ENCODE measurements at places on chromosomes 3 and 15.

DNA sequence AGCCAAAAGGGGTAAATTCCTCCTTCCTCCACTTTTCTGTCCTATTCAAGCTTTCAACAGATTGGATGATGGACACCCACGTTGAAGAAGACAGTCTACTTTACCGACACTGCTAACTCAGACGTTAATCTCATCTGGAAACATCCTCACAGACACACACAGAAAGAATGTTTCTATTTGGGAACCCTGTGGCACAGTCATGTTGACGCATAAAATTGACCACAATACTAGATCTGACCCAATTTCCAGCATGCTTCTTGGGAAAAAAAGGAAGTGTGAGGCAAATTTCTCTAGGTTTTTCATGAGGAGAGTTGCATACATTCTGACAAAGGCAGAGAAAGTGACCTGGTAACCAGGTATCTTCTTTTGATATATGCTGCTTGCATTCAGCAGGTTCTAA is 594.1 kb downstream of the FGF12 start:
- DNase-seq, result no peak

DNA sequence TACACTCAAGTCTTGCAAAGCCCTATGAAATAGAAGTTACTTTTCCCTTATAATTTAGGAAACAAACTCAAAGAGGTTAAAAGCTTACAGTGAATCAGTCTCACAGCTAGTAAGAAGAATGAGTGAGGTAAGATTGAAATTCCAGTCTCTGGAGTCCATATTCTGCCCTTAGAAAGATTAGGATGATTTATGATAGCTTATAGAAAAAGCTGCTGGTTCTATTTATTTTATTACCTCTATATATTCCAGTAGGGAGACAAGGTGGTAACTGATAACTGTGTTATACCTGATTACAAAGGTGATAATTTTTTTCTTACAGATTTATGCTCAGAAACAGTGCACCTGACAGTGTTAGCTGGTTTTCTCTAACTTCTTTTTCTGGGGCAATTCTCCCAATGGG is 34.1 kb upstream of the SPESP1 start:
- no peak for DNase-seq

- DNase-seq, result no peak
Observed at GRCh38 chr3:41198526-41198925, 779 bp upstream of the CTNNB1 start.

GRCh38 chr3:142216321-142216720 is 9.1 kb downstream of the GK5 start:
- no peak for DNase-seq

DNA sequence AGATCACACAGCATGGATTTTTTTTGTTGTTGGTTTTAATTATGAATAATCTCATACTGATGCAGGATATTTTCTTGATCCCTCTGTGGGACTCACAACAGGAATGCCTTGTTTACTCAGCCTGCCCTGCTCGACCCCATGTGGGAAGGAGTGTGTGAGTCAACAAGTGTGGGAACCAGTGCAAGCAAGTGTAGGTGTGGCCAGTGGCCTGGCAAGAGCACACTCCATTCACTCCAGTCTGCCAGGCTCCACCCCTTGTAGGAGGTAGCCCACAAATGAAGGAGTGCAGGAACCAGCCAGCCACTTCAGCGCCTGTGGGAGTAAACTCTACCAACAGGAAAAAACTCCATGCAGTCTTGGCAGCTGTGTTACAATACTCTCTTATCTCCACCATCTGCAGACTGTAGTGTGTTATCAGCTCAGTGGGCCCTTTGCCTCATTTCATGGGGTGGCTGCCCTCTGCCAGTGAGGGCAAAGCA is 393.6 kb downstream of the OTOL1 start:
- DNase-seq, result peak; percentile 95

GRCh38 chr15:45704329-45705249 is 69.8 kb downstream of the SQOR start:
- no peak for DNase-seq

GRCh38 chr15:96501362-96501761 is 170.9 kb downstream of the NR2F2 start:
- no peak for DNase-seq

GRCh38 chr3:162534431-162534830 is 1037.8 kb downstream of the OTOL1 start:
- DNase-seq, result no peak

DNA sequence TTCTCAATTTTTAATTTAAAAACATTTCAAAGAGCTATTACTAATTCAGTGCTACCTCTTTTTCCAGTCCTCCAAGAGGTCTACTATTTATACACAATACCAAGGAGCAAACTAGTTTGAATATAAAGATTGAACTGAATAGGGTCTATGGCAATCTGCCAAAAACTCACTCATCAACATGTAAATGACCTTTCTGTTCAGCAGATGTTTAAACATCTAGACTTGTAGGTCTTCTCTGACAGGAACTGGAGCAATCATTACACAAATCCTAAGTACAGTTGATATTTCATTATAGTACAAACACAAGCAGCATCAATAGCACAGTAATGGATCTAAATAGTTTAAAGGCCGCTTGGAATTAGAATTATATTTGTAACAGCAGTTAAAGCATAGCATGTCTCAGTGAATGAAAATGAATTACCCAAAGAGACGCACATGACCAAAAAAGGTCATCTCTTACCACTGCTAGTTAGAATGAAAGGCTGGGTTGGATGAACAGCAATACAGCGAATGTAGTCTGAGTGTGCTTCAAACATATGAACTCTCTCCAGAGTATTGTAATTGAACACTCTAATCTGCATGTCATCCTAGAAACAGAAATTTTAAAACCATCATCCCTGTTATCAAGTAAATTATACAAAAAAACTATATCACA is 10.7 kb downstream of the COPB2 start:
- DNase-seq, result no peak

DNA sequence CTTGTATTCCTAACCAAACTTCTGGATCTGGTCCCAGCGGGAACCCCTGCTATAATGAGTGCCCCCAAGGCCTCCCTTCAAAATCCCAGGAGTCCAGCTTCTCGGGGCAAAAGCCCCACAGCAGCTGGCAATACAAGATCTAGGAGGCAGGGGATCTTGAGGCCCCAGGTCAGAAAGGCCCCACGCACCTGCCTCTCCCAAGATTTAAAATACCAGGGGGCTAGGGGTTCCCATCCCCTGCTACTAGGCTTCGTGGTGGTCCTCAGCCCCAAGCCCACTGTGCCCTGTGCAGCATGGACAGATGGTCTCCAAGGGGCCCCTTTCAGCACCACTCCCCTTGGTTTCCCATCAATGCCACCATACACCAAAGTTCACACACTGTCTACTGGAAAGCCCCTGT is 15.8 kb upstream of the CYP11A1 start:
- no peak for DNase-seq

DNA sequence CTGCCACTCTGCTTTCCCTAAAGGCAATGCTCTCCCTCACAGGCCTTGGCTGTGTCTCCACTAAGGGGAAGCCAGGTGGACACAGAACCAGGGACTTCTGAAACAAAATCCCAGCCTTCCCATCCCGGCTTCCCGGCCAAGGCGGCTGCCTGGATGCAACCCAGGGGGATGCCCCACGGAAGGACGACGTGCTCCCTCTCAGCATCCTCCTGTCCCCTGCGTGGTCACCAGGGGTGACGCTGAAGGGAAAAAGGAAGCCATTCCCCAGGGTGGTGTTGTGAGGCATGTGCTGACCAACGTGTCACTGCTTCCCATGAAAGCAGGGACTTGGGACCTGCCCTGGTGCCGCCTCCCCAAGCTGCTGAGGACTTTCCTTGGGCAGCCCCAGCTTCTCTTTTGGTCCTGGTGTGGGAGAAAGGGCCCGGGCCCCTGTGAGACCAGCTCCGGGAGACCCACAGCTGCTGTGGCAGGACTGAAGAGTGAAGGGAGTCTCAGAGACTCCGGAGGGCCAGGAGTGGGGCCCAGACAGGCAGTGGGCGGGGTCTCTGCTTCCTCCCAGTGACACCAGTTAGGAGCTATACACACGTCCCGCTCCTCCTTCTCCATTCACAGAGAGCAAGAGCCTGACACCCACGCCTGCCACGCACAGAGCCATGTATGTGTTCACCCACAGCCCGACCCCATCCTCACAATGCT is 139.2 kb downstream of the NUP210 start:
- no peak for DNase-seq

DNA sequence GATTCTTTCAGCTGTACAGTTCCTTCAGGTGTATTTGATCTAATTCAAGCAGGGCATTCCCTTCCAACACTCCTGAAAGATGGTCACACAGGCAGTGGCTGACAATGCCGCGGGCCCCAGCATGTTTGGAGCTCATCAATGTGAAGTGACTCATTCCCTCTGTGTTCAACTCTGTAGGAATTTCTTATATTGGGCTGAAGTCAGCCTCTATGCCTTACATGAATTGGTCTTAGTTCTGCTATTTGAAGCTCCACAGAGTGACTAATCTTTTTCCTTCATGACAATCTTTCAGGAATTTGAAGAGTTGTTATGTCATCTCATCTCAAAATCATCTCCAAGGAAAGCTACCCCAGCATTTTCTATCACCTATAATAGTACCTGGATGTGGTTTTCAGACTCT is 142.5 kb upstream of the C2CD4B start:
- DNase-seq, result peak; percentile 33

GRCh38 chr15:73691396-73691795 is 7.2 kb downstream of the CD276 start:
- no peak for DNase-seq

DNA sequence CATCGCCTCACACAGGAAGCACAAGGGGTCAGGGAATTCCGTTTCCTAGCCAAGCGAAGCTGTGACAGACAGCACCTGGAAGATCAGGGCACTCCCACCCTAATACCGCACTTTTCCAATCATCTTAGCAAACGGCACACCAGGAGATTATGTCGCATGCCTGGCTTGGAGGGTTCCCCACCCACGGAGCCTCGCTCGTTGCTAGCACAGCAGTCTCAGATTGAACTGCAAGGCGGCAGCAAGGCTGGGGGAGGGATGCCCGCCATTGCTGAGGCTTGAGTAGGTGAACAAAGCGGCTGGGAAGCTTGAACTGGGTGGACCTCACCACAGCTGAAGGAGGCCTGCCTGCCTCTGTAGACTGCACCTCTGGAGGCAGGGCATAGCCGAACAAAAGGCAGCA is 384.8 kb downstream of the CNTN6 start:
- DNase-seq, result no peak

- DNase-seq, result peak; percentile 17
Observed at GRCh38 chr3:25856902-25857518, 67.1 kb downstream of the OXSM start.

DNA sequence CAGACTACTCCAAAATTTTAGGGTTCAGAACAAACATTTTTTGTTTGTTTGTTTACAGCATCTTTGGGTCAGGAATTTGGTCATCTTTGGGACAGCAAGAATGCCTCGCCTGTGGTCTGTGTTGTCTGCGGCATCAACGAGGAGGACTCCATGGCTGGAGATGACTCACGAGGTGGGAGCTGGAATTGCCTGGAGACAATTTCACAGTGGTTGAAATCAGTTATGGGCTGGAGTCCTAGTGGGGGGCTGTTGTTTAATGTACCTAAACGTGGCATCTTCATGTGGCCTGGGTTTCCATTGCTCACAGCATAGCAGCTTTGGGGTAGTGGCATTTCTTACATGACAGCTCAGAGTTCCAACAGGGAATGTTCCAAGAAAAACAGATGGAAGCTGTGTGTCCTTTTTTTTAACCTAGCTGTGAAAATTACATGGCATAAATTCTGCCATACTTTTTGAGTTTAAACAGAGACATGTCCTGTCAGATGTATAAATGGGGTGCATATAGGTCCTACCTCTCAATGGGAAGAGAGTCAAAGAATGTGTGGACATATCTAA is 507.3 kb upstream of the CBLB start:
- no peak for DNase-seq

DNA sequence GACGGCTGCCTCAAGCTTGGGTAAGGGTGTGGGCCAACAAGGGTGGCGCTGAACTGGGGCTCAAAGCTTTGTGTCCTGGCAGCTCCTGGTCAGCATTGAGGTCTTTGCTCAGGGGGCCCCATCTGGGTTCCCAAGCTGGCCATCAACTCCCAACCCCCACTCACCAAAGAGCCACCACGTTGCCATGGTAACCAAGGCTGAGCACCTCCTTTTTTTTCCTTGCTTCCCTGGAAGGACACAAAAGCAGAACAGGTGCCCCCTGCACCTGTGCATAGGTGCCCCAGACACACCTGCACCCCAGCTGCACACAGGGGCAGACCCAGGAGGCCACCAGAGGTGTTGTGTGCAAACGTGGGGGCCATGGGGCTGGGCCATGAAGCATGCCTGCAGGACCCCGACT is 16.5 kb downstream of the UROC1 start:
- no peak for DNase-seq

GRCh38 chr3:153614563-153614962 is 452.5 kb downstream of the RAP2B start:
- DNase-seq, result peak; percentile 8

- DNase-seq, result no peak
Observed at GRCh38 chr3:180789774-180790173, 110.5 kb upstream of the CCDC39 start.

GRCh38 chr3:64291956-64292355 is 66.7 kb upstream of the PRICKLE2 start:
- DNase-seq, result no peak

GRCh38 chr15:43508991-43509659 is 8.3 kb upstream of the MAP1A start:
- DNase-seq, result no peak

DNA sequence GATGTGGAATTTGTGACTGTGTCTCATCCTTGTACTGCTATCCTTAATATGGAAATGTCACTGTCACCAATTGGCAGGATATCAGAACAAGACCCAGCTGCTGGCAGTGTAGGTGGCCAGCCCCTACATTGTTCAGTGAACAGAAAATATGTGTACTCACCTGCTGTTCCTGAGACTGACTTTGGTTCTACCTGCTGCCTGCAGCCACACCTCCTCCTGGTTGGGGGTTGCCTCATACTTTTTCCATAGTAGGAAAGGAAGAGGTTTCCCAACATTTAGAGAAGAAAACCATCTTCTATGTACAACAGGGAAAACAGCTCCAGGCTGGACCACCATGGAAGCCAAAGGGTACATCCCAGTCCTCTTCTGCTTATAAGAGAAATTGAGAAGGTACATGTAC is 35.9 kb downstream of the SLC12A1 start:
- no peak for DNase-seq

GRCh38 chr3:189334064-189334920 is 162.5 kb downstream of the TPRG1 start:
- peak; percentile 12 for DNase-seq

DNA sequence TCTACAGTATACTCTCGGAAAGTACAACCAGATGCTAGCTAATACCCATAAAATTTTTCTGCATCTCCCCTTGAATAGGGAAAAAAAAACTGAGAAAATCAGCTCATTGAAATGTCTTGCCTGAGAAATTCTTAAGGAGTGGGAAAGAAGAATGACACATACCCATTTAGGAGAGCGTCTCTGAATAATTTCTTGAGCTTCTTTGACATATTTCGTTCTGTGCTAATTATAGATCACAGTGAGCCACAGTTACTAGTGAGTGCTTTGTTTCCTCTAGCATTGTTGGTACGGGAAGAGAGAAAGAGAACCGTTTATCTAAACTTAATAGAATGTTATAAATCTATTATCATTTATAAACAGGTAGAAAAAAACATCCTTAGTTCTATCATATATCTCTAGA is 588.4 kb downstream of the UNC13C start:
- no peak for DNase-seq

- no peak for DNase-seq
Observed at GRCh38 chr3:30728143-30728542, 121.7 kb downstream of the TGFBR2 start.

GRCh38 chr15:65344214-65344913 is 33.4 kb downstream of the IGDCC3 start:
- DNase-seq, result no peak

- DNase-seq, result no peak
Observed at GRCh38 chr15:68396068-68396467, 35.9 kb downstream of the ITGA11 start.

GRCh38 chr3:43960448-43960840 is 269.7 kb downstream of the ABHD5 start:
- DNase-seq, result no peak
